ENCODE measurements at places on chromosomes 5 and 9. TPM values are rescaled to one million over a fixed set of nuclear protein-coding genes. Genes with fewer than 3 reads are reported as not detected.

Gene PCDHAC2
- total RNA-seq: 0.11 TPM

Gene PRR16
- total RNA-seq: 3.1 TPM

Gene NEURL1B
- 17.9 TPM for total RNA-seq

Gene HSPB3
- 157 TPM for total RNA-seq

Gene CNTNAP3
- 1.2 TPM for total RNA-seq

Gene UNC5A
- 0.10 TPM for total RNA-seq

Gene AGXT2
- not detected for total RNA-seq

Gene NRG2
- total RNA-seq: 2.6 TPM

Gene SUSD3
- total RNA-seq: not detected

DNA sequence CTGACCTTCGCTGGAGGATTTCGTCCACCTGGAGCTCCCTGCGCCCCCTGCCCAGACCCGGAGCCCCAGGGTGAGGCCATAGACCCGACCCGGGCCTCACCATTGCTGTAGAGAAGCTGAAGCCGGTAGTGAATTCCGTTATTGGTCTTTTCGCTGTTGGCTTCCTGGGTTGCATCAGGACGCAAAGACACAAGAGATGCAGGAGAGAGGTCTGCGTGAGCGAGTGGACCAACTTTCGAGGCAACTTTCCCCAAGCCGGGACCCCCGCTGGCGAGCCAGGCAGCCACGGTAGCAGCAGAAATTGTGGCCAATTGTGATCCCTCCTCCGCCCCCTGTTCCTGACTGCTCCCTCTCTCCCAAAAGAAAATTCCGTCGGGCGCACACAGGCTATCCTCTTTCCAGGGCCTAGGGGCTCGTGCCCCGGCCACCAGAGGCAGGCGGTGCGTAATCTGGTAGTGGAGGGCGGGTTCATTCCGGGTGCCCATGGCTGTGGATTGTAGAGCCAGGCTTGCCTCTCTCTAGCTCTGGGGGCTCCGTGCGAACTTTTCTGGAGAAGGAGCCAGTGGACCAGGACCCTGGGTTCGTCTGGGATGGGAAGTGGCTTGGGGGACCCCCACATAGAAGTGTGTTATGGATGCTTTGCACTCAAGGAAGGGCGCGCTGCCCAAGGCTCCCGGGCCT is 3.3 kb downstream of the EBF1 start:
- H3K27me3 ChIP-seq: no peaks in the 10 kb centered on the region
- H3K4me3 ChIP-seq: peak overlapping the region; percentile 71
- H3K36me3 ChIP-seq: no peaks in the 10 kb centered on the region
- peak; percentile 53 for DNase-seq
- peak overlapping the region; percentile 74 for H3K27ac ChIP-seq

DNA sequence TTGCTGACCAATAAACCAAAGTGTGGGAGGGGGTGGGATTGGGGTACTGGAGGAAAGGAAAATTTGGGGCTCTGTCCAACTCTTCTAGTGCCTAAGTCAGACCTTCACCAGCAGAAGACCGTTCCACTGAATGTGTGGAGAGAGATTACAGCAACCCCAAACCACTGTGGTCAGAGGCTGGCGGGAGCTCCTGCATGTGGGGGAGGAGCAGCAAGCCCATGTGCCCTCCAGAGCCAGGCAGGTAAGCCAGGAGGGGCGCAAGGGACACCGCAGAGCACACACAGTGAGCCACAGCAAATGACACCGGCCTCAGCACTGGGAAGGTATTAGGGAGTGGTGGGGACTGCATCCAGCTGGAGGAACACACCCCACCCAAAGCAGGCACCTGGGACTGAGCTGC is 62.9 kb downstream of the SMIM23 start:
- H3K4me3 ChIP-seq: no peak overlapping the region
- no peak for DNase-seq
- no peaks in the 10 kb centered on the region for H3K36me3 ChIP-seq
- H3K4me1 ChIP-seq: no peaks in the 10 kb centered on the region
- H3K27ac ChIP-seq: no peak overlapping the region

DNA sequence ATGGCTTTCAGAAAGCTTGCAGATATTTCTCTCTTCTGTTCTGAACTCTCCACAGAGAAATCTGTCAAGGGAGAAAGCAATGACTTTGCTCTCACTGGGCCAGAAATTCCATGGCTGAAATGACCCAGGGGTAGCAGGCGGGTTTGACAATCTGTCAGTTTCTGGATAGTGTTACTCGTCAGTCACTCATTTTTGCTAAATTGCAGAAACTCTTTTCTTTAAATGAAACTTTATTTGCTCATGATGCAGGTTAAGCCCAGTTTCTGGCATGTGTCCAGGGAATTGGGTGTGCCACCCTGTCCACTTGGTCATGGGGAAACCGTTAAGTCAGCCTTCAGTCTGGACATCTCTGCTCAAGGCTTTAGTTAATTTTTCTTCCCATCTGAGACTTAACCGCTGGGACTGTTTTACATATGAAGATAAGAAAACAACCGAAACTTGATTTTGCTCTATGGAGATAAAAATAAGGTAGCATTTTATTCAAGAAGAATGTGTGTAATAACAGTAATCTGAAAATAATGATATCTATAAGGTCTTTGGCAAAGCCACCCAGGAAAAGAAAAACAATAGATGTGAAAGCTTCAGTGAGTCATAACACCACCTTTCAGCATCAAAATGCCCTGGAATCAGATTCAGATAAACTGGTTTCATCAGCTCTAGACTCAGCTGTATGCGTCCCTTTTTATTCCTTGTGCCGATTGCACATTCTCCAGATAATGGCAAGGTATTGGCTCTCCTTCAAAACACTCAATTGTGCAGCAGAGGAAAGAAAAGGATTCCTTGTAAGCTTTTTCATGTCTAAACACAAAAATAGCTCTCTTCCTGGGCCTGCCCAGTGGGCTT is 308.3 kb downstream of the ZSWIM6 start:
- H3K4me1 ChIP-seq: no peaks in the 10 kb centered on the region
- no peaks in the 10 kb centered on the region for H3K36me3 ChIP-seq
- no peak for DNase-seq
- H3K4me3 ChIP-seq: no peak overlapping the region
- H3K27ac ChIP-seq: no peak overlapping the region

DNA sequence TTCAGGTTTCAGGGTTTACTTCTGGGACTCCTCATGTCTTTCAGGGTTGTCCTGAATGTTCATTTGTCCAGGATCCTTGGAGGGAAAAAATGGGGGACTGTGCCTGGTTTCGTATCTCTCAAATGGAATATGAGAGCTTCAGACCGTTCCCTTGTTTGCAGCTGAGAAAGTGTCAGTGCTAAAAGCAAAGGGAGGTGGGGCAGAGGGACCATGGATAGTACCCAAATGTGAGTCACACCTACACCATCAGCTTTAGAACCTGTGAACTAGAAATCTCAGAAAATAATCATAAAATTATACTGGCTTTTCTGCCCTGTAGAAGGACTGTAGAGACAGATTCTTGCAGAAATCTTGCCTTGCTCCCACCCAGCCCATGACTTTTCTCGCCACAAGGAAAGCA is 84.3 kb upstream of the TAF11L2 start:
- H3K36me3 ChIP-seq: no peaks in the 10 kb centered on the region
- H3K27me3 ChIP-seq: no peaks in the 10 kb centered on the region
- H3K4me1 ChIP-seq: no peaks in the 10 kb centered on the region
- H3K27ac ChIP-seq: no peak overlapping the region
- H3K4me3 ChIP-seq: no peak overlapping the region

- no peak overlapping the region for H3K4me3 ChIP-seq
- no peaks in the 10 kb centered on the region for H3K27me3 ChIP-seq
- no peak for DNase-seq
- H3K36me3 ChIP-seq: peaks cover 11% of the 10 kb centered on the region
- peaks cover 8% of the 10 kb centered on the region for H3K4me1 ChIP-seq
Measured at GRCh38 chr9:131578731-131579504, 33.6 kb downstream of the PRRT1B start.

- H3K4me3 ChIP-seq: no peak overlapping the region
- no peaks in the 10 kb centered on the region for H3K27me3 ChIP-seq
- no peak for DNase-seq
- no peaks in the 10 kb centered on the region for H3K36me3 ChIP-seq
- H3K4me1 ChIP-seq: no peaks in the 10 kb centered on the region
- H3K27ac ChIP-seq: no peak overlapping the region
Measured at GRCh38 chr5:32851559-32852173, 140.5 kb downstream of the NPR3 start.

DNA sequence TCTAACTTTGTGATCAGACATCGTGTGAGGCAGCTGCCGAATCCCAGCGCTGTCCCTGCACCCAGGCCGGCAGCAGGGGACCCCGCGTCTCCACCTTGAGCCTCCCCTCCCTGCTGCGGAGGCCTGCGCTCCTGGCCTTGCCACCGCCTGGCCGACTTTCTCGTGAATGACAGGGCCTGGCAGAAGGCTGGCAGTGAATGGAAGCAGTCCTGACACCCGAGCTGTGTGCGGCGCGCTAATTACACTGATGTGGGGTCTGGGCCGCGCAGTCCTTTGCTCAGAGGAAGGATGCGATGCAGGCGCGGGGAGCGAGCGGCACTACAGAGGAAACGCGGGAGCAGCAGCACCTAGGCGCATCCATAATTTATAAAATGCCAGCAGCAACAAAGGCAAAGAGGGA is 40.3 kb downstream of the POU4F3 start:
- no peak overlapping the region for H3K27ac ChIP-seq
- H3K36me3 ChIP-seq: no peaks in the 10 kb centered on the region
- no peaks in the 10 kb centered on the region for H3K4me1 ChIP-seq

DNA sequence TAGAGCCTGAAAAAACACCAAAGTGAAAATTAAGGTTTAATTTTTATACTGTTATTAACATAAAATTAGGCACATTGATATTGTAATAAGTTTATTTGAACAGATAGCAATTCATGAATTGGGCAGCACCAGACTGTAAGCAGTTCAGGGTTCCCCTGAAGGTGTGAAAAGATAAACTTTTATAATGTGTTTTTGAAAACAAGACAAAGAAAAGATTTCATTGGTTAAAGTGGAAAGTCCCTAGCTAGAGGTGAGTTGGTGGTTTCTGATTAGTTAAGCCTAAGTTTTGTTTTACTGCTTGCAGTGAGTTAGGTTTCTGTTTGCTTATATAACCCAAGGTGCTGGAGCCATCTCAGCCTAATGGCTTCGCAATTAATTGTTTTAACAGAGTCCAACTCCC is 96.5 kb upstream of the RPS23 start:
- H3K4me1 ChIP-seq: no peaks in the 10 kb centered on the region
- DNase-seq: no peak
- H3K27me3 ChIP-seq: no peaks in the 10 kb centered on the region
- no peak overlapping the region for H3K27ac ChIP-seq
- no peak overlapping the region for H3K4me3 ChIP-seq
- no peaks in the 10 kb centered on the region for H3K36me3 ChIP-seq

- no peaks in the 10 kb centered on the region for H3K27me3 ChIP-seq
- no peaks in the 10 kb centered on the region for H3K4me1 ChIP-seq
- H3K27ac ChIP-seq: no peak overlapping the region
- DNase-seq: no peak
Measured at GRCh38 chr5:159058716-159059636, 40.7 kb downstream of the EBF1 start.

GRCh38 chr5:87155106-87155505 is 112.6 kb upstream of the RASA1 start:
- H3K27ac ChIP-seq: no peak overlapping the region
- DNase-seq: no peak
- no peak overlapping the region for H3K4me3 ChIP-seq
- H3K4me1 ChIP-seq: no peaks in the 10 kb centered on the region

GRCh38 chr5:82358457-82358856 is 80.3 kb upstream of the RPS23 start:
- DNase-seq: no peak
- H3K4me1 ChIP-seq: no peaks in the 10 kb centered on the region
- no peak overlapping the region for H3K27ac ChIP-seq

DNA sequence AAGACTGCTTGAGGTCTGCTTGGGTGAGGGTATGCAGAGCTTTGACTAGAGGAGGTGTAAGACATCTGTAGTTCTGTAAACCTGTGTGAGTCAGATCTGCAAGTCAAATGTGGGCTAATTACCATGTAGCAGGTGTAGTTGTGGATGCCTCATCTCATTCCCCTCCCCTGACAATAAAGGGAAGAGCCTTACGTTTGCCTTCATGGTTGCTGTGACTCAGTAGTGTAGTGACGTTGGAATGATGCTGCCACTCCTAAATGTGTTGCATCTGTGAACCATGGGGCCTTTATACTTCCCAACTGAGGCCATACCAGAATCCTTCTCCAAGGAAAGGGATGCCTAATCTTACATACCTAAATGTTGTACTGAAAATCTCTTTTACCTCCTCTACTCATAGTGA is 26.0 kb downstream of the PRDM6 start:
- DNase-seq: no peak
- H3K27ac ChIP-seq: no peak overlapping the region
- H3K4me3 ChIP-seq: no peak overlapping the region
- no peaks in the 10 kb centered on the region for H3K4me1 ChIP-seq
- peaks cover 1% of the 10 kb centered on the region for H3K27me3 ChIP-seq

GRCh38 chr5:109653561-109654239 is 36.0 kb upstream of the MAN2A1 start:
- H3K27ac ChIP-seq: no peak overlapping the region
- no peak for DNase-seq
- no peak overlapping the region for H3K4me3 ChIP-seq
- H3K27me3 ChIP-seq: no peaks in the 10 kb centered on the region
- H3K4me1 ChIP-seq: peaks cover 3% of the 10 kb centered on the region

DNA sequence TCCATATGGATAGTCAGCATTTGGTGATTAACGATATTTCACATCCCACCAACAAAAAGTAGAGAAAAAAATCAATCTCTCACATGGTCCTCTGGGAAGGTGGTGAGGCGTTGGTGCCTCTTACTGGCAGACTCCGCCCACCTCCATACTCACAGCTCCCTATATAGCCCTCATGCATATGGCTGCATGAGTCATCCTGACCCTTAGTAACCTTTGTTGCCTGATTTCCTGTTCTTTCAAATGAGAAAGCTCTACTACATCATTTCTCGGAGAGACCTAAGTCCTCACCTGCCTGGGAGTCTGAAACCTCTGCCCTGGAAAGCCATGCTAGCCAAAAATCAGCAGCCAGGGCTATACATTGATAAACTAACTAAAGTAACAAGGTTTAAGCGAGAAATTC is 33.3 kb upstream of the ABCA1 start:
- H3K36me3 ChIP-seq: no peaks in the 10 kb centered on the region
- no peaks in the 10 kb centered on the region for H3K4me1 ChIP-seq
- no peak overlapping the region for H3K27ac ChIP-seq
- no peak overlapping the region for H3K4me3 ChIP-seq
- DNase-seq: no peak

- H3K4me3 ChIP-seq: no peak overlapping the region
- no peak for DNase-seq
- H3K27me3 ChIP-seq: no peaks in the 10 kb centered on the region
- H3K4me1 ChIP-seq: peaks cover 7% of the 10 kb centered on the region
- H3K27ac ChIP-seq: no peak overlapping the region
Measured at GRCh38 chr9:84136119-84136868, 155.7 kb downstream of the RMI1 start.

GRCh38 chr5:43300112-43300511 is 13.1 kb downstream of the HMGCS1 start:
- no peaks in the 10 kb centered on the region for H3K4me1 ChIP-seq
- H3K4me3 ChIP-seq: no peak overlapping the region
- H3K36me3 ChIP-seq: no peaks in the 10 kb centered on the region
- H3K27me3 ChIP-seq: no peaks in the 10 kb centered on the region
- DNase-seq: no peak
- H3K27ac ChIP-seq: no peak overlapping the region

- H3K27ac ChIP-seq: peak overlapping the region; percentile 80
- peaks cover 22% of the 10 kb centered on the region for H3K4me1 ChIP-seq
- H3K4me3 ChIP-seq: no peak overlapping the region
- no peak for DNase-seq
- H3K36me3 ChIP-seq: no peaks in the 10 kb centered on the region
Measured at GRCh38 chr5:102958481-102959011, 161.4 kb downstream of the GIN1 start.

GRCh38 chr5:52694648-52695047 is 93.1 kb upstream of the ITGA1 start:
- H3K27ac ChIP-seq: no peak overlapping the region
- H3K36me3 ChIP-seq: no peaks in the 10 kb centered on the region
- H3K4me3 ChIP-seq: no peak overlapping the region
- no peak for DNase-seq
- H3K4me1 ChIP-seq: peaks cover 5% of the 10 kb centered on the region
- H3K27me3 ChIP-seq: no peaks in the 10 kb centered on the region
